ENCODE measurements at places on chromosomes 1 and 21.

DNA sequence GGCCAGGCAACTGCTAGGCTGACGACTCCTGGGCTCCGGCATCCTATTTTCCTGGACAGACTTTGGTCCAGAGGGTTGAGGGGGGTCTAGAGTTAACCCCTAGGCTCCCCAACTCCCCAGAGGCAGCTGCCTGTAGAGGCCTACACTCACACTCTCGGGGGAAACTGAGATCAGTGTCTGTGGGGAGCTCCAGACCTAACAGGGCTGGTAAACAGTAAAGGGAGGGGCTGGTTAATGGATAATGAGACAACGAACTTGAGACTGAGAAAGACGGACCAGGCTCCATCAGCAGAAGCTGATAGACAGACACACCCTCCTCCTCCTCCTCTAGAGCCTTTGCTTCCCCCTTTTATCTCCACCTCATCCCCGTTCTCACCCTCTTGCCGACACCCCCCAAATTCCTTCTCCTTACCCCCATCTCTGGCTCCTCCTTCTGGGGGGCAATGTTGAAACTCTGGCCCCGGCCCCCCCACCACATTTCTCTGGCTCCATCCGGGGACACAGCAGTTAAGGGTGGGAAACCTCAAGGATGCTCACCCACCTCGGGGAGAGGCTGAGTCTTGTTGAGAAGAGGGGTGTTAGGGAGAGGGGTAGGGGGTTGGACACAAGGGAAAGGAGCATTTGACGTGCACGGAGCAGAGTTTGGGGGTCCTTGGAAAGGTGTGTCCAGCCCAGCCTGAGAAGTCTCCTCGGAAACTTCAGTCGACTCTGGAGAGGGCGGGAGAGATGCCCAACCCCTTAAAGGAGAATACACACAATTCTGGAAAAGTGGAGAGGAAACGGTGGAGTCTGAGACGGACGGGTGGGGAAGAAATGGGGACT lies at the start of gene MTMR11:
Gene MTMR11 (minus strand): TSS at position 710 of the 822 bp plus-strand sequence. CDS start 232 bp downstream, at position 478.
- DNase-seq, result no peak

DNA sequence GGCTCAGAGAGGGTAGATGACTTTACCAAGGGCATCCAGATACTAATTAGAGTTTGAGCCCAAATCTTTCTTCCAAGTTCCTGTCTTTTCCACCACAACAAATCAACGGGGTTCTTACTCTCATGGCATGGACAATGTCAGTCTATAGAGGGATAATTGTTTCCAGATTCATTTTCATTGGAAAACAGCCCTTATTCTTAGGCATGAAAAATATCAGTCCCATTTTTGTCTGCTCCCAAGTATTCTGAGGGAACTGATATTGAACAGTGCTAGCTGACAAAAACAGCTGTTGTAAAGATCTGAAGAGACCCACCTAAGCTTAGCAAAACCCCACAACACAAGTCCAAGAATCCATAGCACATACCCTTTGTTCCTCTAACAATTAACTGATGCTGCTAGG lies 349.1 kb upstream of the BEND5 start:
- DNase-seq, result no peak

- peak; percentile 50 for DNase-seq
These were observed 501 bp downstream of the FBXO6 start for GRCh38 chr1:11664336-11665065.

DNA sequence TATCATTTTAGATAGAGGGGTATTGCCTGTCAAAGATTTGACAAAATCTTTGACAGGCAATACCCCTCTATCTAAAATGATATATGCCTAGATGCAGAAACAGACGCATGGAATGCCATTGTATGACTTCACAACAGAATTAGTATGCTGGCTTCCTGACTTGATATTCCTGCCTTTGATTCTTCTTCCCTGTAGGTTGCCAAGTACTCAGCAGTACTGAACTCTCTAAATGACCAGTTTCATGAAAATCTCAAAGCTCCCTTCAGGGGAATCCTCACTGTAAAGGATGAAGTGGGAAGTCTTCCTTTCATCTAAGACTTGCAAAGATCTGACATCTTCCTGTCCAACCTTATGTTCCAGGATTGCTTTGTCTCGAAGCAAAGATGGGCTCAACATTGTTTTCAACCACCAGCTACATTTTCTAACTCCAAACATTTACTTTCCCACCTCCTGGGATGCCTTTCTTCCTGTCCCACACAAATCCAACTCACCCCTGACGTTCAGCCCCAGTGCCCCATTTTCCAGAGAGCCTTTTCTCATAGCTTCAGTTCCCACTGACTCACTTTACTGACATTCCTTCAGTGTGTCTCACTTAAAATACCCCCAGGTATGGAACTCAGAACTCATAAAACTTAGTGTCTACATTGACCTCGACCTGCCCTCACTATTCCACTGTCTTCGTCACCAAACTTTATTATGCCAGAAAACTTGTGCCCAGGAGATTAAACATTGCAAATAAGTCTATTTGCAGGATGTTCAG lies 67.3 kb upstream of the KCNJ6 start:
- no peak for DNase-seq

DNA sequence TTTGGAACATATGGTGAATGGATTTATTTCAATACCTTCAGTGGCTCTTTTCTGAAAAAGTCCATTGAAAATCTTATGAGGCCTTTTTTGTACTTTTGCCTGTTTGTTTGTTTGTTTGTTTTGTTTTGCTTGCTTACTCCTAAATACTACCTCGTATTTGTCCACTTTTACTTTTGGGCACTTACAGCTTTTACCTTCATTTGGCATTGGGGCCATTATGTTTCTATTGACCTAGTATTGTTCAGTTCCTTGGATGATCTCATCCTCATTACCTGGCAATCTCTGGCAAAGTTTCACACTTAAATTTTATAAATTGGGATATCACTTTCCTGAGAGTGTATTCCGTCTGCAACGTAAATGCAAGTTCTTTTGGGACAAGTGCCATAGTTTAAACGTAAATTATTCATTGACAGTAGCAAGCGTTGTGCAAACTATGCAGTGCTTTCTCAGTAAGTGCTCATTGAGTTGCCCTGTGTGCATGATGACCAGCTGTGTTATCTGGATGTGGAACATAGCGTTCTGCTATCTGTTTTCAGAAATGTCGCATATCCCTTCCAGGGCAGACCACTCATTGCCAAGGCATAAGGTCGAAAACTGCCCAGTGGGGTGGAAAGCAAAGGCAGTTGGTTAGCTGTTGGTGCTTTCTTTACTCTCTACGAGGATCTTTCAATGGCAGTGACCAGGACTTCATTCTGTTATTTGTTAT lies 51.1 kb downstream of the LRRC8D start:
- DNase-seq, result no peak

DNA sequence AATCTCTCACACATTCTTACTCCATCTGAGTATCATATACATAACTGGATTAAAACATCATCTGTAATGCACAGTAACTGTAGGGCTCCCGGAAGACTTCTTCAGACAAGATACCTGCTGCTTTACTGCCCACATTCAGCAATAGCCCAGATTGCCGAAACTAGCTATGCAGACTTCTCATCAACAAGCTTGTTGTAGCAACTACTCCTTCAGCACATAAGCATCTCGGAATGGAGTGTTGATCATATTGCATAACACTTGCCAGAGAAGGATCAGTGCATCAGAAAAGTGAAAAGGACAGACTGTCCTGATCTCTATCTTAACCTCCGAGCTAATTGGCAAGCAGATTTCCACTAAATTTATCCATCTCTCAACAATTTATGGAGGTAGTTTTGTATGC lies 354.6 kb upstream of the C1orf87 start:
- DNase-seq, result no peak

DNA sequence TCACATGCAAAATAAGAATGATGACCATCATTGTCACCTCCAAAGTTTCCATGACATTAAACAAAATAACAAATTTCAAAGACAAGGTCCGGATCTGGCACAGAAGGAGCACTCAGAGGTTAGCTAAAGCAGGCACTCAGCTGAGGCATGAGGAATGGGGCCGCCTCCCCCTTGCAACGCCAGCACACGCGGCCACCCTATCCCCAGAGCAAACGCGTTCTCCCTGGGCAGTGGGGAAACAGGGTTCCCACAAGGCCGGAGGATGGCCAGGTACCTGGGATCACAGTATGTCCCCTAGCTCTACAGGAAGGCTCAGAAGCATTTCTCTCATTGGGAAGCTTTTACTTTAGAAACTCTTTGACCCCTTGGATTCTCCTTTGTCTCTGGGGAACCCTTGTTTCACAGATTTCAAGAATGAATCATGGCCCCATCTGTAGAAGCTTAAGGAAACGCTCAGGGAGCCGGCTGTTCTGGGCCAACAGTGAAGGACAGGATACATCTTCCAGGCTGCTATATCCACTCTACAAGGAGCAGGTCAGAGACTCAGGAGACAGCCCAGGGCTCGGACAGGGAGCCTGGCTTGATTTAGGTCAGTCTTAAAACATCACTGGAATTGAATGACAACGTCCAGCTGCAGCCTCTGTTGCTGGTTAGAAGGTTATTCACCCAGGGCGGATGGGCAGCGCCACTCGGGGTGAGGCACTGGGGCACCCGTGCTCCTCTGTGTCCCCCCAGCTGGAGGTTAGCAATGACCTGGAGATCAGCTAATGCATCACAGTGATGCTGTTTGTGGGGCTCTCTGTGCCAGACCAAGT lies 496.4 kb downstream of the NPHP4 start:
- DNase-seq, result no peak

GRCh38 chr1:54460861-54461387 lies 54.7 kb upstream of the SSBP3 start:
- no peak for DNase-seq

- DNase-seq, result no peak
These were observed 5.0 kb upstream of the PTPN7 start for GRCh38 chr1:202165267-202165941.

GRCh38 chr1:48374785-48375184 lies 97.2 kb downstream of the SPATA6 start:
- no peak for DNase-seq

DNA sequence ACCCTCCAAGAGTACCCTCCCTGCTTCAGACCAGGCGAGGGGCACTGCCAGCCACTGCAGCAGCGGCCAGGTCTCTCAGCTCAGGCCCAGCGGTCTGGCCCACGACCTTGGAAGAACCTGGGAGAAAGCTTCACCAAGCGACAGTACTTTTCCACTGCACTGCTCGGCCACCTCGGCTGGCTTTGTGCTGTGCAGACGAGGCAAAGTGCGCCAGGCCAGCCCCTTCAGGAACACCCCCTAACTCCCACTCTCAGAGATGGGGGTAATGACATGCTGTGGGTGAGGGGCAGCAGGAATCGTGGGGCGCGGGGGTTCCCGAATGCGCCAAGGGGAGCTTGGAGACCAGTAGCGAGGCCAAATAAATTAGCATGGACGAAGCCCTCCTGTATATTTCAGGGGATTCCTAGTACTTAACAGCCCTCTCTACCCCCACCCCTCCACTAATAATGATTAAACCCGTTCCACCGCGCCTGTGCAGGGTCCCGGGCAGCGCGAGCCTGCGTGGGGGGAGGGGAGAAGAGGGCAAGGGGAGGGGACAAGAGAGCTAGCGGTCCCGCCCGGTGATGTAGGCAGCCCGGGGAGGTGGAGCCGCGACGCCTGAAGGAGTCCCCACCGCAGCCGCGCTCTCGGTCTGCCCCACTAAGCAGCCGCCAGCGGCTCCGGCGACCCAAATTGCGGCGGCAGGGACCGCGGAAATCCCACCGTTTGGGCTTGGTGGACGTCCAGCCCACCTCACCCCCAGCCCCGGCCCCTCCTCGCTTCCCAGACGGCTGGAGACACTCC lies at the start of gene FAM43B:
Gene FAM43B (plus strand): TSS at position 629 of the 783 bp plus-strand sequence. CDS start 401 bp downstream, outside the sequence.
- no peak for DNase-seq

GRCh38 chr1:87816646-87817045 lies 488.0 kb downstream of the LMO4 start:
- no peak for DNase-seq

DNA sequence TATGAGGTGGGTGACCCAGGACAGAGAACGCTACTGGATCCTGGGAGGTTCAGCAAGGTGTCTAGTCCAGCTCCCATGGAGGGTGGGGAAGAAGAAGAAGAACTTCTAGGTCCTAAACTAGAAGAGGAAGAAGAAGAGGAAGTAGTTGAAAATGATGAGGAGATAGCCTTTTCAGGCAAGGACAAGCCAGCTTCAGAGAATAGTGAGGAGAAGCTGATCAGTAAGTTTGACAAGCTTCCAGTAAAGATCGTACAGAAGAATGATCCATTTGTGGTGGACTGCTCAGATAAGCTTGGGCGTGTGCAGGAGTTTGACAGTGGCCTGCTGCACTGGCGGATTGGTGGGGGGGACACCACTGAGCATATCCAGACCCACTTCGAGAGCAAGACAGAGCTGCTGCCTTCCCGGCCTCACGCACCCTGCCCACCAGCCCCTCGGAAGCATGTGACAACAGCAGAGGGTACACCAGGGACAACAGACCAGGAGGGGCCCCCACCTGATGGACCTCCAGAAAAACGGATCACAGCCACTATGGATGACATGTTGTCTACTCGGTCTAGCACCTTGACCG lies 8.6 kb upstream of the PIGV start:
- no peak for DNase-seq

GRCh38 chr21:36035381-36035791 lies 24.9 kb downstream of the SETD4 start:
- DNase-seq, result no peak

- DNase-seq, result no peak
These were observed 6.9 kb downstream of the LAX1 start for GRCh38 chr1:203771901-203772301.

- DNase-seq, result no peak
These were observed 116.3 kb downstream of the DHRS3 start for GRCh38 chr1:12501661-12502060.

- no peak for DNase-seq
These were observed 34.7 kb upstream of the CASZ1 start for GRCh38 chr1:10830961-10831668.

DNA sequence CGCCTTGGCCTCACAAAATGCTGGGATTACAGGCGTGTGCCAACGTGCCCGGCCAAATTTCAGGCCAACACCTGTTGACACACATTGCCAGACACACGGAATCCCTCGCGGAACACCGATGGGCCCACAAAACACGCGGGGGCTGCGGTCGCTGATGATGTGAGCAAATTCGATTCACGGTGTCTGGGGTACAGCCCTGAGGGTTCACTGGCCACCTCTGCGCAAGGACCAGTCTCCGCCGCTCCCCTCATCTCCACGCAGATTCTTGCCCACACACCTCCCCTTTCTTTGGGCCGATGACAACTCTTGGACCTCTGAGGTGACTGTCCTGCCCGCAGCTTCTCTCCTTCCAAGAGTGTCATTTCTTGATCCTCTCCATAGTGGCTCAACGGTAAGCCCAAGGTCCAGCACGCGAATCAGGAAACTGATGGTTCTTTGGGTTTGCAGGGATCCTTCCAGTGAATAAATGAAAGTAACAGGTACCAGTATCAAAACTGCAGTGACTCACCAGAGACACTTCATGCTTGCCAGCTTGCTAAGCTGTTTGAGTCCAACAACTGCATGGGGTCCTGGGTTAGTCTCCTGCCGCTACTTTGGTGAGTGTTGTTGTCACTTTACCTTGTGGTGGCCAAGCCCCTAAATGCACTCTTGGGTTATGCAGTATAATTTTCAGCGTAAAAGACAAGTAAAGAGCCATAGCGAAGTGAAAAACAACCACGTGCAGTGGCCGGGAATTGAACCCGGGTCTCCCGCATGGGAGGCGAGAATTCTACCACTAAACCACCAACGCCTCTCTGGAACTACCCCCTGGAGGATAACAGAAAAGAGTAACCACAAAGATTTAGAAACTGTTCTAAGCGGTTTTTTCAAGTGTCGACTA lies 11.0 kb upstream of the RNU1-3 start:
- DNase-seq, result no peak

GRCh38 chr1:174988986-174989385 lies 10.8 kb upstream of the CACYBP start:
- no peak for DNase-seq
